ENCODE measurements at places on chromosomes 1 and 21.

GRCh38 chr1:21344750-21345443 lies 54.6 kb upstream of the ECE1 start:
- peak overlapping the region; percentile 85 for H3K4me3 ChIP-seq
- DNase-seq = no peak
- no peaks in the 10 kb centered on the region for H3K27me3 ChIP-seq
- peaks cover 34% of the 10 kb centered on the region for H3K4me1 ChIP-seq

- no peaks in the 10 kb centered on the region for H3K27me3 ChIP-seq
- no peaks in the 10 kb centered on the region for H3K36me3 ChIP-seq
- DNase-seq = no peak
- no peak overlapping the region for H3K4me3 ChIP-seq
These were observed 25.8 kb upstream of the MPZL1 start for GRCh38 chr1:167695756-167696561.

- DNase-seq = no peak
- no peaks in the 10 kb centered on the region for H3K27me3 ChIP-seq
- H3K4me1 ChIP-seq = peaks cover 18% of the 10 kb centered on the region
These were observed 26.3 kb downstream of the SLC37A1 start for GRCh38 chr21:42539931-42540343.

GRCh38 chr1:211420389-211420788 lies 71.6 kb downstream of the RD3 start:
- no peaks in the 10 kb centered on the region for H3K4me1 ChIP-seq
- no peak for DNase-seq
- H3K4me3 ChIP-seq = no peak overlapping the region

DNA sequence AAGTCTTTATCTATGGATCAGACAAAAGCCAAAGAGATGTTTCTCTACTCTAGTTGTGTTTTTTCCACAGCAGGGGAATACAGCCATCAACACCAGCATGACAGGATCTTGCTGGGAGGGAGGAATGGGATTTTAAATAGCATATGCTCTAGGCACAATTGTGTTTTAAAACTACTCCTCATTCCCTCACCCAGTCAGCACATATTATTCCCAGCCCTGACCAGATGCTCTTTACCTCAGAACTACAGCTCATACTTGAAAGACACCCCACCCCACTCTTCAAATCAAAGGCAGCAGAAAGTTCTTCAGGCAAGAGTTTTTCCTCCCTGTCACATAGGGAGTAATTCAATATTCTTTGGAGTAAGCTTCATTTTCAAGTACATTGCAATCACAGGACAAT lies 46.2 kb upstream of the TBX15 start:
- H3K4me3 ChIP-seq = no peak overlapping the region
- H3K27me3 ChIP-seq = no peaks in the 10 kb centered on the region
- no peak for DNase-seq
- no peak overlapping the region for H3K27ac ChIP-seq

Measured in prostate gland (tissue), 2 donors.